ENCODE measurements at places on chromosomes 6 and 20.

DNA sequence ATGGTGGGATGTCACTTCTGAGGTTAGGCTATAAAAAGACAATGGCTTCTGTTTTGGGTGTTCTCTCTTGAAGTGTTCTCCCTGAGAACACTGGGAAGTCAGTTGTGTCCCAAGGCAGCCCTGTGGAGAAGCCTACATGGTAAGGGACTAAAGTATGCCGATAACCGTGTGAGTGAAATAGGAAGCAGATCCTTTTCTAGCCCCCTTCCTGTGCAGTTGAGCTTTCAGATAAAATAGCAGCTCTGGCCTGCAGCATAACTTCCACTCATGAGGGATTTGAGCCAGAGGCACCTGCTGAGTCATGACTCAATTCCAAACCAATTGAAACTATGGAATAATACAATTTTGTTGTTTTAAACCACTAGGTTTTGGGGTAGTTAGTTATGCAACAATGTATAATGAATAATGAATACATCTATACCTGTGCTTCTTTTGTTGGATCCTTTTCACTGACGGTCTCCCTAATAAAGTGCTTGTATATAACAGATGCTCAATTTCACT lies 241.6 kb downstream of the TFAP2B start:
- DNase-seq: no peak

- DNase-seq: no peak
Observed at GRCh38 chr20:46959081-46959692, 64.5 kb downstream of the EYA2 start.

DNA sequence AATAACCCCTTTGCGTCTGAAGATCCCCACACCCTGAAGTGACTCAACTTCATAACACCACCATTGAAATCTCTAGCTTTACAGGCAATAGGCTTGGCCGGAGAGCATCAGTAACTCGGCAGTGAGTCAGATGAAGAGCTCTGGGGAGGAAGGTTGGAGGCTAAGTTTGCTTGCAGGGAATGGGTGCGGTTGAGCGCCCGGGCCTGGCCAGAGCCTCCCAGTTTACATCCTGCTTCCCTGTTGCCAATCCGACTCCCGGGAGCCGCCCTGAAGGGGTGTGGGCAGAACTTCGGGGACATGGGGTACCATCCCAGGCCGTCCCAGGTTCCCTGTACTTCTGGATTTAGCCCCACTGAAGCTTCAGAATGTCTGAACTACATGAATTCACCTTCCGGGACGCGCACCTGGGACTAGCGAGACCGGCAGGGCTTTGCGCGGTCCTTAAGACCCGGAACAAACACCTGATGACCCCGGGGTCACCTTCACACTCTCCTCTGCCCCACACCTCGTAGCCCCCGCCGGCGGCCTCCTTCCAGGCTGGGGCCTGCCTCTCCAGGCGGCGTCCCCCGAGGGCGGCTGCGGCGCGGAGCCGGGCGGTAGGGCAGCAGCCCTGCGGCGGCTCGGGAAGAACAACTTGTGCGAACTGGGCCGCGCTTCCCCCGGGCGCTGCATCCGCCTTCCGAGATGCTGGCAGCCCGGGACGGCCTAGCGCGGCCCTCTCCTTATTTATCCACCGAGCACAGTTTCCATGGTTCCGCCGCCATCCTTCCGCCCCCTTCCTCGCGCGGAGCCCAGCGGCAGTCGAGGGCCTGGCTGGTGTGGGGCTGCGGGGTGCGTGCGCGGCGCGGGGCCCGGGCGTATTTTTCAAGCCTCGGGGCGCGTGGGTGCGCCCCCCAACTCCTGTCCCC lies 56.6 kb upstream of the RREB1 start:
- peak; percentile 39 for DNase-seq

DNA sequence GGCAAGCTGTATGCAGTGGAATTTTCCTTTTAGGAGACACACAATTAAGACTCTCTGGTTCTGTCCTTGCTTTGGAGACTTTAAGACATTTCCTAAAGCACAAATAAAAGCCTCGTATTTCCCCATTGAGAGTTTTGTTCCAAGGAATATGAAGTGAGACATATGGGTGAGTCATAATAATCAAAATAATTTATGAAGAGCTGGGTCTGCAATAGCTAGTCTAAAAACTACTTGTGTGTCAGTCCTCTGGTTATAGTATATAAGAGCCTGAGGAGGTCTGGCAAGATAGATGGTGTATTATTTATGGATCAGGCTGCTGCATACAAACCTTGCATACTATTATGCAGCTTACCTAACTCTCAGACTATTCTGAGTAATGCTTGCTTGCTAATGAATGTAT lies 142.6 kb downstream of the ADGRG6 start:
- no peak for DNase-seq

All from HuH-7 (cell line).